ENCODE measurements at places on chromosomes 5 and 9.
A peak's percentile ranks its signal among the peaks of the same experiment; 100 is the strongest.

- DNase-seq: peak; percentile 59
These were observed 50.7 kb downstream of the P4HA2 start for GRCh38 chr5:132176987-132177386.

- DNase-seq: no peak
These were observed 138.4 kb downstream of the TARS1 start for GRCh38 chr5:33579152-33579551.

GRCh38 chr9:35179347-35180280, 17.8 kb downstream of the UNC13B start:
- no peak for DNase-seq

DNA sequence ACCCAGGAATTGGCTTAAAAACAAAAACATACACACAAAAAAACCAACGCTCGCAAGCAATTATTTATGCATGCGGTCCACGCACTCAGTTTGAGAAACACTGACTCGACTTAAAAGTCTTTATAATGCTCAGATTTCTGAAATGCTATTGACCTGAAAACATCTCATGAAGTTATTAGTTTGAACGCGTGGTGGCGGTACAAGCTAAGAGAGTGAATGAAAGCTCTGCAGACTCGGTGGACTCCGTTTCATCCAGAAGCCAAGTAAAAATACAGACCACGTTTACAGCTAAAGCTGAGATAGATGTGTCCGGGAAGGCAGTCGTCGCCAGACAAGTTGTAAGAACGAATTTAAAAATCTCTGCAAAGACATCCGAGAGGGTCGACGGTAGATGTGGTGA, at the start of gene PCDHB6:
Gene PCDHB6, plus strand, starts transcription at position 246 of the 400 bp plus-strand sequence. CDS start 201 bp downstream, outside the sequence.
- DNase-seq: no peak

DNA sequence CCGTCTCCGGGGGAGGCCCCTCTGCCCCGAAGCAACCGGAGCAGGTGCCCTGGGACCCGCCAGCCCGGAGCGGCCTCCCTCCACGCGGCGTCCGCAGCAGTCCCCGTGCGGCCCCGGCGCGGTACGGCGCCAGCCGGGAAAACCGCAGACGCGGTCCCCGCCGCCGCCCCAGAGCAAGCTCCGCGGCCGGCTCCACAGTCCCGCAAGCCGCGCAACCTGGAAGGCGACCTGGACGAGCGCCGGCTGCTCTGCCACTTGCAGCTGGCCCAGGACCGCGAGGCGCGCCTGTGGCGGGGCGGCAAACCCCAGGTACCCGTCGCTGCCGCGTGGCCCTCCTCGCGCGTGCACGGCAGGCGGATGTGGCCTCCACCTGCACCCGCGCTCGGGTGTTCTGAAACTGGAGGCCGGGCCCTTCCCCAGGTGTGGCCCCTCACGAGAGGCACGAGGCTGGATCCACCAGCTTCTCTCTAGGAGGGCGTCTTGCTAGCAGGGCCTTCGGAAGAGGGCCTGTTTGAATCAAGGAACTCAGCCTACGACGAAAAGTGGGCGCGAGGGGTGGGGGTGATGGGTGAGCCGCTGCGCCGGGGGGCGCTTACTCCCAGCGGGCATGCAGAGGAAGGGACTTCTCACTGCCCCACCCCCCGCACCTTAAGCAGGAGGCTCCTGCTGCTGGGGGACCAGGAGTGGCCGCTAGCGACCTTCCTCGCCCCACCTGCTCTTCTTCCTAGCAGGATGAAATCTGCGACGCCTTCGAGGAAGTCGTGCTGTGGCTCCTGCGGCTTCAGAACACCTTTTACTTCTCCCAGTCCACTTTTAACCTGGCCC, 602 bp downstream of the CCNI2 start:
- DNase-seq: no peak

- no peak for DNase-seq
These were observed 388.9 kb downstream of the NR2F1-AS1 start for GRCh38 chr5:93192087-93192486.

- DNase-seq: peak; percentile 75
These were observed 466.3 kb downstream of the GADD45G start for GRCh38 chr9:90070931-90071660.

DNA sequence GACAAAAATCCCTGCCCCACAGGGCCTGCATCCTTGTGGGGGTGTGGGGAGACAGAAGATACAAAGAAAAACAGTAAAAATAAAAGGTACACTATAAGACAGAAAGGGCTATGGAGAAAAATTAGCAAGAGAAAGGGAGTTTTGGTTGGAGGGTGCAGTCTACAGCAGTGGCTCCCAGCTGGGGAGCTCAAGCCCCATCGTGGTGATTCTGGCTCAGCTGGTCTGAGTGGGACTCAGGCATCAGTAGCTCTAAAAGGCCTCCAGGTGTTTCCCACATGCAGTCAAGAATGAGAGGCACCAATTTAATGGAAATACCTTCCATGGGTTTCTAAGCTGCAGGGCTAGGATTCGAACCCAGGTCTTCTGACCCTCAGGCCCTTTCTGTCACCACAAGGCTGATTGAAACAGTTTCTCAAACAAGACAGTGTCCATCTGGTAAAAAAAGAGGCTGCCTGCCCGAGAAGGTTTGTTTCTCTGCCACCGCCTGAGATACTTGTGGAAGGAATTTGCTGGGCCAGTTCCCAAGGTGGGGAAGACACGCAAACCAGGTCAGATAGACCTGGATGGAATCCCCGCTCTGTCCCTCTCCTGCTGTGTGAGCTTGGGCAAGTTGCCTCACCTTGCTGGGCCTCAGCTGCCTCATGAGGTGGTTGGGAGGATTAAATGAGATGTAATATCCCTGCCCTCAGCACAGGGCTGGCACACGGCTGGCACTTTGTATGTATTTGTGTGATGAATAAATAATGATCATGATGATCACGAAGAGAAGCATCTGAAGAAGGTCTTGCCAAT, 43.1 kb downstream of the COL27A1 start:
- DNase-seq: no peak

- no peak for DNase-seq
These were observed 123.2 kb upstream of the FBXL7 start for GRCh38 chr5:15376803-15377202.

DNA sequence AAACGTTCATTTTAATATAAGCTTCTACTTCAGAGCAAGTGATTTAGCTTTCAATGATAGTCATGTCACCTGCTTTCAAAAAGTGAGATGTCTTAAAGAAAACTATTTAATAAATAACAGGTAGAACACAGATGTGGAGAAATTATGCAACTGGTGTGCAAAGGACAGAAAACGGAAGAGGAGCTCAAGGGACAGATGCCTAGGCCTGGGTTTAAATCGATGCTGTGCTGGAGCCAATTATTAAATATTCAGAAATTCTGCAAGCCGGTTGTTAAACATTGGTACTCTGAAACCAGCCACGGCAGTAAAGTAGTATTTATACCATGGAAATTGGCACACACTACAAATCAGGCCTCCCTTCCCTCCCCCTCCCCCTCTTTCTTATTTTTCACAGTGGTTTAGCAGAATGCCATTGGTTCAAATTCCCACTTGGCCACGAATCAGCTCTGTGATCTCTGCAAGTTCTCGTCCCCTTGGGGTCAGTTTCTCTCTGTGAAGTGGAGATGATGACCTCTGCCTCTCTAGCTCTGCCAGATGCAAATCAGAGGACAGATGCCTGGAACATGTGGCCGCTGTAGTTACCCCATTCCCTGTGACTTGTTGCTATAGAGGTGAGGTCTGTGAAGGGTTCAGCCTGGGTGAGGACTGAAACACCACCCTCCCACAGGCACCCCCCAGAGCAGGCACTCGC, 6.2 kb upstream of the RNF130 start:
- DNase-seq: no peak

- no peak for DNase-seq
These were observed 48.4 kb upstream of the CDK5RAP2 start for GRCh38 chr9:120628207-120628924.

DNA sequence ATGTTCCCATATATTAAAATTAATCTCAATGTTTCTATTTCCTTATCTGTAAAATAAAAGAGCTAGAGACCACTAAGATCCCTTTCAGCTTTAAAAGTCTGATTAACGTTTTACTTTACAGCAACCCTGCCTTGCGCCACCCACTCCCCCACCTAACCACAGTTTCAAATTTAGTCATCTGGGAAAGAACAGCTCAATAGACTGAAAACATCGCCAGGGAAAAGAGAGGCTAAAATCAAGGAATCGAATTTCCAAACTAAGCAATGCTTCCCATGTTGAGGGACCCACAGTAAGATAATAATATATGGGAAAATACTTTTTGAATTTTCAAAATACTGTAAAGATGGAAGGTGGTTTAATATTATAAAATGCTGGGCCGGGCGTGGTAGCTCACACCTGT, 6.6 kb downstream of the SAXO1 start:
- no peak for DNase-seq

DNA sequence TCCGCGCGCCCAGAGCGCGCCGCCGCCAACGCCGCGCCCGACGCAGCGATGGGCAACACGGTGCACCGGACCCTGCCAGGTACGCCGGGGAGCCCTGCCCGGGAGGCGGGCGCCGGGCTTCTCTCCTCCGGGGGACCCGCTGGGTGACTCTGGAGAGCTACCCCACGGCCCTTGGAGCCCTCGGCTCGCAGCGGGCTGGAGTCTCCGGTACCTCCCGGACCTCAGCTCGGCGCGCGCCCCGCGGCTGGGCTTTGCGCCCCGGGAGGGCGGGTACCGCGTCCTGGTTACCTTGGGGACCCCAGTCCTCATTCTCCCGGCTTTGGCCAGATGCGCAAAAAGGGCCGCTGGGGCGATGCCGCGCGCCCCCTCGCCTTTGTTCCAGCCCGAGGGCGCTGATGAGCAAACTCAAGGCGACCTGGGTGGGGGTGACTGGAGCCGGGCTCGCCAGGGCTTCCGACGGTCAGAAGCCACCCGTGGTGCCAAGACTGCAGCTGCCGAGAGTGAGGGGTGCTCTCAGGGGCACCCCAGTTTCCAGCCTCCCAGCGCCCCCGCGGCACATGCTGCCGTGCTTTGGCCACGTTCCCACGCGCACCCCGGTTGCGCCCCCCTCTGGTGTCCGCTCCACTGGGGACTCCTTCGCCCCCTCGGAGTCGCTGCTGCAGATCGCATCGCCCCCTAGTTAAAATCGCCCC, 442 bp downstream of the NEURL1B start:
- DNase-seq: no peak

DNA sequence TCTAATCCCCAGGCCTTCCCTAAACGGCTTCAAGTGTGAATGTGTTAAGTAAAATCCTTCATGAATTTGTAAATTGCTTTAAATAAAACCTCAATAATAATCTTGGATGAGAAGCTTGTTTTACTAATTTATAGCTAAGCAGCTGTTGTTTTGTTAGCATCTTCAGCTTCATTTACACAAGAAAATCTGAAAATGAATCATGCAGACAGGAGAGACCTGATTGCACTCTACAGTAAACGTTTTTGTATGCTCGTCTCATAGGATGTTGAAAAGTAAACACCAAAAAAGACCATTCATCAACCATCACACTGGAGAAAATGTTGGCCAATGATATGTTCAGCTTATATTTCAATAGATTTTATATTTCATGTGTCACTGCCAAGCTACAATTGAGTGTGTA, 40.4 kb upstream of the MAP3K1 start:
- DNase-seq: no peak

- DNase-seq: no peak
These were observed 9.7 kb downstream of the ZNF462 start for GRCh38 chr9:106872641-106873040.

DNA sequence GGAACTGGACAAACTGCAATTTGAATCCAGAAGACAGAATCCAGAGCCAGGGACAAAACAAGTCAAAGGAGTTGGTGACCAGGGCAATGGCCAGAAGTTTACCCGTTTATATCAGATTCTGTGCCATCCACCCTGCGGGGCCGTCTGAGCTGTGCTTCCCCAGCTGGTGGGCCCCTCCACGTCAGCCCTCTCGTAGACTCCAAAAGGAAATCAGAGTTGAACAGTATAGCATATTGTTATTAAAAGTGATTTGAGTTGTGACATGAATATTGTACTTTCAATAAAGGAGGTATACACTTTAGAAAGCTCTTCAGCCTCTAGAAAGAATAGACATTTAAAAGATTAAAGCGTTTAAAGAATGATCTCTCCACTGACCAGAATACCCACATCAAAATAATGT, 102.4 kb downstream of the NFIB start:
- no peak for DNase-seq

DNA sequence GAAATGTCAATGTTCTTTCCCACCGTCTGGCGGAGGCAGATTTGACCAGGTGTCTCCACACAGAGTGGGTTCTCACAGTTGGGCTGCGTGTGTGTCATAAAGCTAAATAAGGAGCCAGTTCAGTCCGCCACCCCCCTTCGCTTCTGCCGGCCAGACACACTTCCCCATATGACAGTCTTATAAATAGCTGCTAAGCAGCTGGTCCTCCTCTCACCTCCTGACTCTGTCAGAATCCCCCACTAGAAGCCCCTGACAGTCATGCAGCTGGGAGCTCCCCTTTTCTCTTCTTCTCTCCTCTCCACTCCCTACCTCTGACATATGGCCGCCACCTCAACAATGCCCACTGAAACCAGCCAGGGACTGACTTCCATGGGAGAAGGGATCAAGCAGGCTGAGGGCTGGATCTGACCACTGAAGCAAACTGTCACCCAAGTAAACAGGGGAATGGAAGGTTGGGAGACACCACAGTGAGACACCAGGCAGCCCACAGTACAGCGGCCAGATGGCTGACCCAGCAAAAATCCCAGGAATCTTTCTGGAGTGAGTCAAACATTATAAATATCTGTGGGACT, 141.9 kb upstream of the EFNA5 start:
- DNase-seq: no peak

GRCh38 chr5:74594137-74595040, 46.1 kb downstream of the ENC1 start:
- DNase-seq: no peak

DNA sequence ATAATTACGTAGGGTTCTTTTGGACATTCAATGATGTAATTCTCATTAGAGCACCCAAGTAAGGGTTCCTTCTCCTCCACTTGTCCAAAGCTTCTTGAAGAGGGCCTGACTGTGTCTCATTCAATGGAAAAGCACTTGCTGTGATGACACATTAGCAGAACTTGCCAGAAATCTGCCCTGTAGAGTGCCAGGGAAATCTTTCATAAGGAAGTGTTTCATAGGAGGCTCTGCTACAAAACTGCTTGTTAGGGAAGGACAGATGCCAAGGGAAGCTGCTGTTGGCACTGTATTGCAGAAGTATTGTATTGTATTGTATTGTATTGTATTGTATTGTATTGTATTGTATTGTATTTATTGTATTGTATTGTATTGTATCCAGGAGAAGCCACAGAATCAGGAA, 45.5 kb upstream of the MPDZ start:
- DNase-seq: no peak

DNA sequence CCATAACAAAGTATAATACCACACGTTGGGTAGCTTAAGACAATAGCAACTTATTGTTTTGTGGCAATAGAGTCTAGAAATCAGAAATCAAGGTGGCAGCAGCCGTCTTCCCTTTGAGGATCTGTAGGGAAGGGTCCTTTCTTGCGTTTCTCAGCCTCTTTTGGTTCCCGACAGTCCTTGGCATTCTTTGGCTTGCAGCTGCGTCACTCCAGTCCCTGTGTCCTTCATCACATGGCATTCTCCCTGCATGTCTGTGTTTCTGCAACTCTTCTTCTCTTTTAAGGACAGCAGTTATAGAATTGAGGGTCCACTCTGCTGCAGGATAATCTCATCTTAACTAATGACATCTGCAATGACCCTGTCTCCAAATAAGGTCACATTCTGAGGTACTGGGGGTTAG, 140.1 kb downstream of the FBXL7 start:
- DNase-seq: no peak

- DNase-seq: no peak
These were observed 695 bp upstream of the SNAPC3 start for GRCh38 chr9:15421990-15422371.
